Cortex of kidney (tissue), 1 donor: ENCODE measurements at places on chromosomes 2 and 18.

DNA sequence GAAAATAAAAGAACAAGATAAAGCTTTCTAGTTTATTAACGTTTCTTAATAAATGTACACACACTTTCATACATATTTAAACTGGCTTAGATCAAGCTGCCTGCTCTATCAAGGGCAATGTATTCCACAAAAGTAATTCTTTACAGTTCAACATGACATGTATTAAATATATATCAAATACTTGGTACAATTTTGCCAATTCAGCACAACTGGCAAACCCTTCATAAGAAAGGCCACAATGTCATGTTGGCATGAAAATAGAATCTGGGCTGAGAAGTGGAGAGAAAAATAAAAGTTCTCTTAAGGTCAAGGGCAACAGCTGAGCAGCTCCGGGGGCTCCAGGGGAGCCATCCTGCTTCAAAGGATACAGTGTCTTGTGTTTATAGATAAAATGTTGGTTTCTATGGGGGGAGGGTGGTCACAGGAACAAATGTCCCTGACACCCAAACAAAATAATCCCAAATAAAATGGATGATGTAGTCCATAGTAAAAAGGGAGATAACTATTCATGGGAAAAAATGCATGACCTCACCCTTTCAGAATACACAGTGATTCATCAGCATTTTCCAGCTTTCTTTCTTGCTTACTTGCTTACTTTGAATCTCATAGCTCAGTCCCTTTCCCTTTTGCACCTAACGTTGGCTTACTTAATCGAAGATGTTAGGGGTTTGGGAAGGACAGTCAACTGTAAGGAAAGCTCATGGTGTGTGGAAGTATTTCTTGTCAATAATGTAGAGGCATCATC is 494.9 kb downstream of the NYAP2 start:
- DNase-seq = no peak

DNA sequence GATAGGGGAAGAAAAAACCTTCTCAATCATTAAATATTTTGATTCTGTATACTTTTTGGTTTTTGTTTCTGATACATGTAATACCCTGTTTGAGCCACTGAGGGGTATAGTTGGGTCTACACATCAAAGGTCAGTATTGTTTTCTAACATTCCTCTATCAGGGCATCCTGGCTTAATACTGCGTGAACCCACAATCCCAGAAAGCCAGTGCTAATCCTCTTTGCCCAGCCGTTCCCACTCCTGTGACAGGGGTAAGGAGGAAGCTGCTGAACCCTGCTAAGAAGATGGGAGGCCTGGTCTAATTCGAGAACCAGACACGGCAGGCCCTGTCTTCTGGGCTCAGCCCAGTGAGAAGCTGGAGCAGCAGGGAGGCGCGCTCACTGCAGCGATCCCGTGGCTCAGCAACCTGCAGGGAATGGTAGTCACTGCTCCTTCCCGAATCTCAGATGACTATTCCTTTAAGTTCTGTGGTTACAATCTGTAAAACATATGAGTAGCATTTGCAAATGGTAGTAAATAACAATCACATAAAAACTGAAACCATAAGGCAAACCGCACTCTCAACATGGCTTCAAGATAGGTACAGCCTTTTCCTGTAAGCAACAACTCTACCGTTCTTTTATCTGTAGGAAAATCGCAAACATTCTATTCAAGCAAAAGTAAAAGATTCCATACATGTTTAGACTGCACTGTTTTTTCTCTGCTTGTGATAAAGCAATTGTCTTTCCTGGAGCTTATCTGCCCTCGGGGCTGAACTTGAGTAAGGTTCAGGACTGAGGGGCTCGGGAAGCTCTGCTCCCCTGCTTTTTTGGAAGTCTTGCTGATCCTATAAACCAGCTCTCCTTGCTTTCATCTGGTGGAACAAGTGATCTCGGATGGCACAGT is 87.0 kb downstream of the EPB41L3 start:
- DNase-seq = no peak

GRCh38 chr2:157290525-157290924 is 33.0 kb downstream of the GALNT5 start:
- no peak for DNase-seq

GRCh38 chr2:238128061-238128440 is 10.4 kb upstream of the KLHL30 start:
- no peak for DNase-seq

GRCh38 chr2:149329489-149330126 is 779 bp upstream of the LYPD6 start:
- DNase-seq = no peak

DNA sequence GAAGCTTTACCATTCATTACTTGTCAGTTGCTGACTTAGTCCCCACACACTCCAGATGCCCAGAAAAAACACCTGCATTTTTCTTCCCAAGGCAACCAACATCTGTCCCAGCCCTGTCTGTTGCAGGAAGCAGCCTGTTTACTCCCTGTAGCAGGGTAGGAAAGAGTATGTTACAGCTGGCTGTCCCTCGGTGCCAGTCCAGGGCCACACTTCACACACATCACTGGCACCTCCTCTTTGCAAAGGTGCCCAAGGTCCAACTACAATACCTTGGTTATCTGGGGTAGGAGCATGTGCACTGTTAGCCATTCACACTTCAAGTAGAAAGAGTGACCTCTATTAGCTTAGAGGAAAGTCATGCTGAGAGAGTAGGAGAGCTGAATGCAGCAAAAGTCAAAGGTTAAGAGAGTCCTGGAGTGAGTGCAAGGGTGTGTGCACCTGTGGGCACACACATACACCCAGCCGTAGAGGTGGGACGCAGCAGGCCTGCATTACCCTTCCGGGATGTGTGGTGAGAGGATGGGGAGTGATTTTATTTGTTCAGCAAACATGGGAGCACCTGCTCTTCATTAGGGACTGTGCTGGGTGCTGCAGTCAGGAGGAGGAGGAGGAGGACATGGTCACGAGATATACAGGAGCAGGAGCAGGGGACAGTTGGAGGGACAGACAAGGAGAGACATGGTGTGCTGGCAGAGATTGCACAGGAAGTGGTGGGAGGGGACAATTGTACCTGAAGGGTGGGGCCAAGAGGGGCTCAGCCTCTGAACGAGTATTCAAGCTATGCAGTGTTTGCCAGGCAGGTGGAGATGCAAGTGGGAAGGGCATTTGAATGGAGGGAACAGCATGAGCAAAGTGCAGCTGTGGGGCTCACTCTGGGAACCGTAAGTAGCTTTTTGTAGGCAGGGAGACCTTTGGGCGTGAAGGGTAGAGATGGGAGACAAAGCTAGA is 69.8 kb downstream of the TSN start:
- no peak for DNase-seq

DNA sequence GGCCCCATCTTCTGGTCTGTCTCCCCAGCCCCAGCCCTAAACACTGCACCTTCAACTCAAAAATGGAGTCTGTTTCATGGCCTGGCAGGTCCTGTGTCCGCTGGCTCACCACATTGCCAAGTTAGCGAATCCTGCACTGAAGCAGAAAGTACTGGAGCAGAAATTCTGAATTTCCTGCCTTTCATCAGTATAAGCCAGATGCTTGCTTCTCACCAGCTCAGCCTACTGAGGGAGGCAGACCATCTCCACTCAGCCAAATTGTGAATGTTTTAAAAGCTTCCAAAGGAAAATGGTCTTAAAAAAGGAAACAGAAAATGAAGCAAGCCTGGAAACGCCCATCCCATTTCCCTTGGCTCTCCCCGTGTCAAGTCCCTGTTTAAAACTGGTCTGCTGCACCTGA is 157.8 kb downstream of the C1D start:
- DNase-seq = no peak

GRCh38 chr2:241156971-241157441 is 6.7 kb downstream of the PPP1R7 start:
- DNase-seq = no peak

DNA sequence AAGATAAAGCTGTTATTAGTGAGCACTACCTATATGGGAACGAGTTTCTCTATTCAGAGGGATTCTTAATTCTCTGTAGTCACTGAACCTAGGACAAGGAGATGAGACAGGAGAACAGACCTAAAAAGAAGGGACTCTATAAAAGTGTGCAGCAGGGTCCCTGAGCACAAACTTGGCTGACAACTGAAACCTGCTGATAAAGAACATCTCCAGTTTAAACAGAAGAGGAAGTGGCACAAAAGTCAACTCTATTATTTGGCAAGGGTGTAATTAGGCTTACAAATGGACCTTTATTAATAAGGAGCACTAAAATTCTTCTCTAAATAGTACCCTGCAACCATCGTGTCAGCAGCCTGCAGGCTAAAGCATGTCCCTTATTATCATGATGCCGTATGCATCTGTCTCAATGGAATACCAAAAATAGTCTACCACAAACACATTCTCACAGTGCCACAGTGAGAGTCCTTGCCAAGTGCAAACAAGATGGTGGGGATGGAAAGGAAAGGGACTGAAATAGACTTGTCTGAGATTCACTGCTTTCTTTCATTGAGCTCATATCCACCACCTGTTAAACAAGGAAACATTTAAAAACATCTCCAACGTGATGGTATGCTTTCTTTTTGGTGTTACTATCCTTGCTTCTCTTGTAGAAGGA is 260.2 kb downstream of the INSIG2 start:
- no peak for DNase-seq

DNA sequence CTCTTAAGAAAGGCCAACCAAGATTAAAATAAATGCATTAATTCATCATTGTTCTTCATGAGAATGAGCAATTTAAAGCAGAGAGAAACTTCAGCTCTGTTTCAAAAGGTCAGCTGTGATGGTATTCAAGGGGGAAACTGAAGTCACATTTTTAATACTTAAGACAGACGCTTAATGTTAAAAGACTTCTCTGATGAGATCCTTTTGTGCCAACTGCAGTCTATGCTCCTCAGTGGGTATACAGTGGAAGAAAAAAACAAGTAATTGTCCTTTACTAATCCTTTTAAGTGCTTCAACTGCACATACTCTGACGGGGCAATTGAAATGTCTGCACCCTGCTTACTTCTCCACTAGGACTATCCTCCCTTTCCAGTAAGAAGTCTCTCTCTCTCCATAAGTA is 309.7 kb downstream of the GULP1 start:
- DNase-seq = no peak

DNA sequence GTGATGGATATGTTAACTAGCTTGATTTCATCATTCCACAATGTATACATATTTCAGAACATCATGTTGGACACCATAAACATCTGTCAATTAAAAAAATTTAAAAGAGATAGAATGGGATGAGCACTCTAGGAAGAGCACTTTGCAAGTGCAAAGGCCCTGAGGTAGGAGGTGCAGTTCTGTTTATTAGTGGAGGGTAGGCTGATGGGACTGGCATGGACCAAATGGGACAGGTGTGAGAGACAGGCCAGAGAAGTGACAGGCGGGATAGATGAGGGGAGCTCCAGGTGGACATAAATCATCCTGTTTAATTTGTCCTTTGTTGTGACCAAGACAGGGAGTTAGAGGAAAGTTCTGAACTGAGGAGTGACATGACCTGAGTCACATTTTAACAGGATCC is 477.9 kb downstream of the TSN start:
- no peak for DNase-seq

GRCh38 chr2:134031539-134031938 is 222.3 kb upstream of the MGAT5 start:
- no peak for DNase-seq

- no peak for DNase-seq
Measured at GRCh38 chr2:191844706-191845105, 2.2 kb downstream of the CAVIN2 start.

DNA sequence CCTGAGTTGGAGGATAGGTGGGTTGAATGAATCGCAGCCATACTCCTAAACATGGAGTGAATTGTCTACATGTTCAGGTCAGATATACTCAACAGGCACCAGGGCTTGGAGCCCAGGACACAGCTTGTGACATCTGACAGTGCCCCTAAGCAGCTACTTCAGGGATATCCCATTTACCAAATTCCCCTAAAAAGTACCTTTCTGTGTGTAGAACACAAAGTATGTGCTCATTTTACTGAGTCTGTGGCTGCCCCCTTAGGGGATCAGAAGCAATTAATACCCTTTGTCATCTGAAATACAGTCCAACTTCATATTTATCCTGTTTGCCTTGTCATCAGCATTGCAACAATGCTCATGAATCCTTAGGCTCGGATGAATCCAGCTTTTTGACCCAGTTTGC is 20.8 kb downstream of the TNFRSF11A start:
- no peak for DNase-seq

DNA sequence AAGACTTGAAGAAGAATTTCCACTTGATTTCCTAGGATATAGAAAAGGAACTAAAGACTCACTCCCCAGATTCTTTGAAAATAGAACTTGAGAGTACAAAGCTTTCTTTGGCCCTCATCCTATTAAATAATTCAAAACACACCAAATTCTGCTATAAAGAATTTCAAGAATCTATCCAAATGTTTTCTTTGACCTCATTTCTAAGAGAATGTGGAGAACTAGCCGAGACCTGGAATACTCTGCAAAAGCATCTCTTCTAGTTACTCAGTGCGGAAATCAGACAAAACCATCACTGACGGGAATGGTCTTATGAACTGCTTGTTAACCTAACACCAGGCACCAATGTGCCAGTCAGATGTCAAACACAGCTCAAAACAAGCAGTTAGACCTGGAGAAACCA is 44.2 kb upstream of the ARL5A start:
- DNase-seq = no peak

GRCh38 chr2:99602476-99602875 is 112.7 kb upstream of the REV1 start:
- no peak for DNase-seq

GRCh38 chr18:35835366-35835765 is 137.1 kb upstream of the RMP24 start:
- no peak for DNase-seq

GRCh38 chr2:128562471-128563347 is 244.0 kb upstream of the HS6ST1 start:
- DNase-seq = no peak

DNA sequence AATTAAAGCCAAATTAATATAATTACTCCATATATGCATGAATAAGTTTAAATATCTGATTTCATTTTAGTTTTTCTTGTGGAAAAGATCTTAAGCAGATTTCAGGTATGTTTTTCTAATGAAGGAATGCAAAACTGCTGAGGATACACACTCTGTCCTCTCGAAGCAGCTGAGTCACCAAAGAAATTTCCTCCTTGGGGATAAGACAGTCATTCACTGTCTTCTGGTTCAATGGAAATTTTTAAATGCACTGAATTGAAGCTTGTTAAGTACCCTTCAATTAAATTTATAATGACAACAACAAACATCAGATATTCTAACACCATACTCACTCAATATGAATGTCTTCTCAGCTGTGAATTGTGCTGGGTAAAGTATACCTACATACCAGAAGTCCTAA is 101.5 kb upstream of the DNER start:
- no peak for DNase-seq
